ENCODE measurements at places on chromosomes 5 and 9.

- DNase-seq, result no peak
These were observed 535 bp downstream of the UNC5A start for GRCh38 chr5:176810687-176811501.

- no peak for DNase-seq
These were observed 473.5 kb downstream of the MAT2B start for GRCh38 chr5:163978897-163979296.

DNA sequence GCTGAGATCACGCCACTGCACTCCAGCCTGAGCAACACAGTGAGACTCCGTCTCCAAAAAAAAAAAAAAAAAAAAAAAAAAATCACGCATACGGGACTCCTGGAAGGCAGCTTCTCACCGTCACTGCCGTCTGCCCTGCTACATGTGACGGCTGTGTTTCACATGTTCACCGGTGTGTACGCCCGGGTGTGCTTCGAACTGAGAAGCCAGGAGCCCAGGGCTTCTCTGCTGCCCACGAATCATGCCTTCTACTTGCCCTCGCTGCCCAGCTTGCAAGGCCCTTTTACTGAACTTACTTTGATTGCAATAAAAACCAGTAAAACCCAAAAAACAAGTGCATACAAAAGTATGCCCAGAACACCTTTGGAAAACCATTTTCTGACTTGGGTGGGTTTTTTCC lies 5.8 kb upstream of the NKD2 start:
- DNase-seq, result no peak

DNA sequence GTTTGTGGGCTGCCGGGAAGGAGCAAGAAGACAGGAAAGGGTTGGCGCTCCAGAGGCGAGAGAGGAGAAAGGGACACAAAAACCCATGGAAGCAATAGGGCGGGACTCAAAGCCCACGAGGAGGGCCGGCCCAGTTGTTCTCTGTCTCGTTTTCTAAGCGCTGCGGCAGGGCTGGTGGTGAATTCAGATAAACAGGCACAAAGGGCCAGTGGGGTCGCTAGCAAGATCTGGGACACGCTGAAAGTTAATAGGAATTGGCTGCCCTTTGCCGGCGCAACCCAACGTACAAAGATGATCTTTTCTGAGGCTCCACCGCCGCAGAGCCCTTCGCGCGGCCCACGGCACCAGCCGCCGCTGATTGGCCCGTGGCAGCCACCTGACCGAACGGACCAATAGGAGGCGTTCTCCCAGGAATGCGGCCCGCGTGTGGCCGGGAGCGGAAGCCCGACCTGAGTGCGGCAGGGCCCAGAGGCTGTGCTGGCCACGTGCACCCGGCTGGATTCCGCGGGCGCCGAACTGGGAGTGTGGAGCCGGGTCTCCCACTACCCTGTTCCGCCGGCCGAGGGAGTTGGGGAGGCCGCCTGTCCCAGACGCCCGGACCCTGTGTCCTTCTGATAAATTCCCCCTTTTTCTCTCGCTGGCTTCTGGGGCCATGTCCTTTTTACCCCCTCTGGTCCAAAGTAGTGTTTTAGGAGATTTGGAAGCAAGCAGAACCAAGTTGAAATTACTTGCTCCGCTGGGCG lies 16.8 kb upstream of the NSD1 start:
- peak; percentile 79 for DNase-seq

DNA sequence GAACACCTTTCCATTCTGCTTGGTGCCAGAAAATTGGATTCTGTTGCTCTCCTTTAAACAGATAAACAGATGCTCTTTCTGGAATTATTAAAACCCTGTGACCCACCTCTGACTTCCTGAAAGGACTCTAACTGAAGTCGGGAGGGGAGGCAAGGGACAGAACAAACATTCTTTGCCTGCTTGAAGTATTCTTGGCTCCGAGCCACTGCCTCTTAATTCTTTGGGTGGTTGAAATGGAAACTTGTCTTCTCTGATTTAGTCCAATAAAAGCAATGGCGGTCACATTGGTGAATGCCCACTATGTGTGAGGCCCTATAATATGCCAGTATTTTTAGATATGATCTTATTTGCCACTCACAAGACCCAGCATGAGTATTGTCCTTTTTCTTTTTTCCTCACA lies 236.8 kb downstream of the SLIT3 start:
- no peak for DNase-seq
